ENCODE measurements at places on chromosomes 3 and 15.

DNA sequence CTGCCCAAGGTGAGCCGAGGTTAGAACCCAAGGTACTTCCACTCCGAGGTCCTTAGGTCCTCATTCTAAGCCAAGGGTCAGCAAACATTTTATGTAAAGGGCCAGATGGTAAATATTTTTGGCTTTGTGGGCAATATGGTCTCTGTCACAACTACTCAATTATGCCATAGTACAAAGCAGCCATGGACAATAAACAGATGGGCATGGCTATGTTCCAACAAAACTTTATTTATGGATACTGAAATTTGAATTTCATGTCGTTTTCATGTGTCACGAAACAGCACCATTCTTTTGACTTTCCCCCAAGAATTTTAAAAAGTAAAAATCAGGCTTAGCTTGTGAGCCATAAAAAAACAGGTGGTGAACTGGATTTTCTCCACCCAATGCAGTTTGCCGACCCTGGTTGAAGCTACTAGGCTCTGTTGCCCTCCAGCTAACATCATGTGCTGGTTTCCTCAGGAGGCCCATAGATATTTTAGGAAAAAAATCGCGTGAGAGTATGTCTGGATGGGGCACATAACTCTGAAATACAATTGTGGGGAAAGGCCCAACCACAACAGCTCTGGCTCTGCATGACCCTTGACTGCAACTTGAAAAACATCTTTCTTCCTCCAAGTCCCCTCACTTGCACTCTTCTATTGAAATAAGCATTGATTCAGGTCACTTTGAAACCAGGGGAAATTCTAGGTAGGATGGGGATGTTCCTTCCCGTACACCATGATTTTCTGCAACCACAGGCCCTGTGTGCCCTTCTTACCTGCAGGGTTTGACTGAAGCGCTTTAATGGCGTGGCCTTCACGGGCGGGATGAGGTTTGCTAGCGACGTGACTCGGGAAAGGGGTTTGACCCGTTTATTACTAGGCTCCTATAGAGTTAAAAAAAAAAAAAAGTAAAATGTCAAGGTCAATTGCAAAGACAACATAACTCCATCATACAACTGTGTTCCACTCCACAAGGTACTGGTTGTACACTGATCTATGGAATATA is 28.5 kb downstream of the ARHGEF3 start:
- no peak for DNase-seq

DNA sequence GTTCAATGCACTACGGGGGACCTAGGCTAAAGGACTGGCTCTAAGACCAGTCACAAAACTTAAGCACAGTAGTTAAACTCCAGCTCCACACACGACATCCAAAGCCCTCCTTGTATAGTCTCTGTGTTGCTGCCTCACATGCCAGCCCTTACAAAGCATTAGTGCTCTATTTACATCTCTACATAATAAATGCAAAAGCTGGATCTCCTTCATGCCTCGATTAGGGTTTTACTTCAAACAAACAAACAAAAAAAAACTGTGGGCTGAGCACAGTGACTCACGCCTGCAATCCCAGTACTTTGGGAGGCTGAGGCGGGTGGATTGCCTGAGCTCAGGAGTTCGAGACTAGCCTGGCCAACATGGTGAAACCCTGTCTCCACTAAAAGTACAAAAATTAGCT is 9.6 kb downstream of the PGBD4 start:
- DNase-seq: no peak

- DNase-seq: no peak
These were observed 127.8 kb upstream of the P2RY1 start for GRCh38 chr3:152706991-152707713.

DNA sequence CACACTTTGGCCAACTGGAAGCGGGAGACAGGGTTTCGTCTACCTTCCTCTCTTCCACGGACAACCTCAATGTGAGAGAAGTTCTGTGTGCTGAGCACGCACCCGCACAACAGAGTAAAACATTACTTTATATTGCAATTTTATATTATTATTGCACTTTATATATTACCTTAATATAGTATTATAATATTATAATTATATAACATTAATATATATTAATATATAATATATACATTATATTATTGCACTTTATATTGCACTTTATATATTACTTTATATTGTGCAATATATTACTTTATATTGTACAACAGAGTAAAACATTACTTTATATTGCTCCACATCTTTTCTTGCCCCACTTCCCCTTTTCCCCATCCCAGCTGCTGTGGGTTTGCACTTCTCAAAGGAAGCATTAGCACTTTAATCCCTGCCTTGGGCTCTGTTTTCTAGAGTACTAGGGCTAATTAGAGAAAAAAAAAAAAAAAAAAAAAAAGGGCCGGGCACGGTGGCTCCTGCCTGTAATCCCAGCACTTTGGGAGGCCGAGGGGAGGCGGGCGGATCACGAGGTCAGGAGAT is 76.4 kb upstream of the SLC4A7 start:
- DNase-seq: no peak

DNA sequence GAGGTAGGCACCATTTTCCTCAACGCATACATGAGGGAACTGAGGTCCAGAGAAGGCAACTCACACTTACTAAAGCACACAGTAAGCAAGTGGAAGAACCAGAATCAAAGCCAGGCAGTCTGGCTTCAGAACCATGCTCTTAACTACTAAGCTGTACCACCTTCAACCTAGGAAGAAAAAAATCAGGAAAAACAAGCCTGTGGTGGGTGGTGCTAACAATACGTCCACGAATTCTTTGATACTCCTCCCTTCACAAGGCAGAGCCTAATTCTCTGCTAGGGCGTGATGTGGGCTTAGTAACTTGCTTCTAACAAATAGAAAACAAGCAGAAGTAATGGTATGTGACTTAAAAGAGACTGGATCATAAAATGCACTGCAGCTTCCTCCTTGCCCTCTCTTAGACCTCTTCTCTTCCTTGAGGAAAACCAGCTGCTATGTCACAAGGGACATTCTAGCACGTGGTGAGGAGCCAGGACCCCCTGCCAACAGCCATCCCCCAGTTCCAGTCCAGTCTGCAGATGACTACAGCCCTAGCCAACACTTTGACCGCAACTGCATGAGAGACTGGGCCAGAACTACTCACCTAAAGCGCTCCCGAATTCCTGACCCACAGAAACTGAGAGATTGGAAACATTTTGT is 36.9 kb downstream of the HACD2 start:
- no peak for DNase-seq

DNA sequence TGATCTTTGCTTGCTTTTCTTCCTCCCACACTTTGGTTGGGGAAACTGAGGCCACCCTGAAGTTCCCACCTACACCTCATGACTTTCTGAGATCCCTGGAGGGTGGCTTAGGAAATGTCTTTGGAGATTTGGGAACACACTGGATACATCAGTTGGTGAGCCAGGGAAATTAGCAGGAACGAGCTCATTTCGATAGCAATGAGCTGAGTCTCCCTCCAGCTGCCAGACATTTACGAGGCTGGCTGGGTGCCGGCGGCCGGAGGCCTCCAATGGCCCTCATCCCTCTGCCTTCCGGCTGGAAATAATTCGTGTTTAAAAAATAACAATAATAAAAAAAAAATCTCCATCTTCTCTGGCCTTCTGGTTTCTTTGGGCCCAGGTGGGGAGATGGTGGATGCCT is 38.8 kb downstream of the SMAD6 start:
- no peak for DNase-seq

DNA sequence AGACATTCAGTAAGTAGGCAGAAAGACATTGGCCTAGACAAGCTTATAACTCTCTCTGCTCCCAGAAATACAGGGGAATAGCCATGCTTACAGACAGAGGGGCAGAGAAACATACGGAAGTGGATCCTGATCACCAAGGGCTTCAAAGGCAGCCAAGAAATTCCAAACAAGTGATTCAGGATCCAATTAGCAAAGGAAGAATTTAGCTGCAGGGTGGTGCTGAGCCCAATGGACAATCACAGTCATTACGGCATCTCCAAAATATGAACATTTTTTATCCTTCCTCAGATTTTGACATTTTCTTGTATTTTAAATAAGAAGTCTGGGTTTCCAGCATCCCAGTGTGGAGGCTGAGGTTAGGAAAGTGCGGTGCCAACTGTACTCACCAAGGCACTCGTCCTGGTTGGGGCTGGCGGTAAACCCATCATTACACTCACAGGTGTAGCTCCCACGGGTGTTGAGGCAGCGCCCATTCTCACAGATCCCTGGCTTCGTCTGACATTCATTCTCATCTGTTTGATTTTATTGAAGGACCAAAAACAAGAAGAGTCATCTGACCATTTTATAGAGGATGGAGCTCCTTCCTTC is 96.8 kb downstream of the DUT start:
- no peak for DNase-seq

DNA sequence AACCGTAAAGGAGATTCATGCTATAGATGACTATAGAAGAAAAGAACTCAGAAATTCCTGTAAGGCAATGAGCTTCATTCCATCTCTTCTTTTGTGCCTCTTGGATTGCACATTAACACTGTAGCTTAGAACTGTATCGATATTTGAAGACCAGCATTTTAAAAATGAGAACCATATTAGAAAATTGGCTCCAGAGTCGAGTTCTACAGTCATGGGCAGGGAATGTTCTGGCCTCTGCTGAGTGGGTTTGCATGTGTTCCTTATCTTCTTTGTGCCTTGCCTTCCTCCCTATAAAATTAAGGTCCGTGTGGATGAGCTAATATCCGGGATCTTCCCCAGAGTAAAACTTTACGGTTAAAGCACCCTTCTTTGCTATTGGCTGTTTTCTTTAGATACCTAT is 77.4 kb upstream of the PLCL2 start:
- DNase-seq: no peak

DNA sequence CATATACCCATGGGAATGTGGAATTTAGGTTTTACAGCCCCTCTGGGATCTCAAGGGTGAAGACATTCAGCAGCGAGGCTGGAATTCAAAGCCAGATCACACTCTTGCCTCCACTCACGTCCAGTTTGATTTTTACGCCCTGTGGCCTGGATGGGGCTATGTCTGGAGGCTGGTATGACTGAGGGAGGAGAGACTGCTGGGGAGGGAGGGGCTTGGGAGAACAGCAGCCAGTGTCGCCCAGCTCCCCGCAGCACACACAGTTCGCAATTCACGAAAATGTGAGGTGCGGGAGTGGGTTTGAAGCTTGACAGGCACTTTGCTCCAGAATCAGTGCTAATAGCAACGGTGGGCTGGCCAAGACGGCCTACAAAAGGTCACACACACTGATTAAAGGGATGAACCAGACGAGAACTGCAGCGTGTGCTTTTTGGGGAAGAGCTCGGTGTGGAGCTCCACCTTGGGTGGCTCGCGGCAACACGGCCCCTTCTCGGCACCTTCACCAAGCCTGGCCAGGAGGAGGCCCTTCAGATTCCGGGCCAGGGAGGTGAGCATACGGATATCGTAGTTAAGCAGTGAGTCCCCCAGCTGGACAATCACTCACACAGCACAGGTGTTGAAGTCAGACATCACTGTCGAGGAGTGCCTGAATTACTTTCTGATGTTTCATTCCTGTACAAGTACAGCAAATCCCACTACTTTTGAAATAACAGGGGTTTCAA is 16.4 kb downstream of the EHD4 start:
- no peak for DNase-seq

DNA sequence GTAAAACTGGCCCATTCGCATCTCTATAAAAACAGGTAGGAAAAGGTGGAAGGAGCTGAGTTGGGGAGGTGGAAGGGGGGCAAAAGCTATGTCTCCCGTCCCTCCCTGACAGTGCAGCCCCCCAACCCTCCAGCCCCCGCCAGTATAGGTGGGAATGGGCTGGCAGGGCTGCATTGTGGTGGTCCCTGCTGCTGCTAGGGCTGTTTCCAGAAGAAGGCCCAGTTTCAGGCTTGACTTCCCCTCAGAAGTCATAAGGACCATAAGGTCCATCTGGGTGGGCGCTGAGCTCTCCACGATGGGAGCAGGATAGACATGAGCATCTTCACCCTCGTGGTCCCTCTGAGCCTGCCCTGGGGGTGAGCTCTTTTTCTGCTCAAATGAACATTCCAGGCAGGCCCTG is 44.2 kb downstream of the APBA2 start:
- DNase-seq: no peak

DNA sequence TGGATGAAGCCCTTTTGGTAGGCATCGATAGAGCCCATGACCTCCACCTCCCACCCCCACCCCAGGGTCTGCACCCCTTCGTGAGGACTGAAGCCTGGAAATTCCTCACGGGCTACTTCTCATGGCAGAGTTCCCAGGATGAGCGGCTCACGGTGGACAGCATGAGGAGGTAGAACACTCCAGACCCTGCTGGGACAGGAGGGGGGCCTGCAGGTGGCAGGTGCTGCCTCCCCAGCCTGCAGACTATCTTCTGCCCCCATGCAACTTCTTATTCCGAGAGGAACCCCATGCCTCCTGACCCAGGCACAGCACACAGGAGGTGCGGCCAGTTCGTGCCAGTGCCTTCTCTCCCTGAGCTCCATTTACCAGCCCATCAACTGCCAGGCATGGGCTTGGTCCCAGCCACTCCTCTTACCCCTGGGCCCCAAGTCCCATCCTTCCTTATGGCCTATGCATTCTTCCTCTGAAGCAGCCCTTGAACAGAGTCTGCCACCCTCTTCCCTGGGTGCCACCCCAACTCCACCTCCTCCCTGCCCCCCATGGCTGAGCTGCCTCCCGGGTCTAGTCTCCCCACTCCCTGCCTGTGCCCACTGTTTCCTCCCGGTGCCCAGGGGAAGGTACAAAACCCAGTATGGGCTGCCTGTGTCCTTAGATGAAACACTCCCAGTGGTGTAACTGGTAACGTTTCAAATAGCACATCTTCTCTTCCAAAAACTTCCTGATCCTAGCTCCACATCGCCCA is 8.4 kb downstream of the TBC1D21 start:
- DNase-seq: no peak
